ENCODE measurements at places on chromosomes 2 and 18. TPM values are rescaled to one million over a fixed set of nuclear protein-coding genes. Genes with fewer than 3 reads are reported as not detected.

DNA sequence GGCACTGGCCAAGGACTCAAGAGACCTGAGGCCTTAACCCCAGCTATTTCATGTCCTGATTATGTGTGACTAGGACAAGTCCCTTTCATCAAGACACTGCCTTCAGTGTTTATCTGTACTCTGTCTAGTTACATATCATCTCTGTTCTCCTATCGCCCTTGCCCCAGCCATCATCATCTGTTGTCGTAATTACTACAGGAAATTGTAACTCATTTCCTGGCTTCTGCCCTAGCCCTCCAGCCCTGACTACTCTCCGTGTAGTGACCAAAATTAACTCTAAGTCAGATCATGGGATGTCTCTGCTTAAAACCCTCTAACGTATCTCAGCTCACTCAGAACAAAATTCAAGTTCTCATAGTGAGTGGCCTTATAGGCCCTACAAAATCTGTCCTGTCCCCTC, 49.3 kb upstream of the LAPTM4A start:
- DNase-seq, result no peak

DNA sequence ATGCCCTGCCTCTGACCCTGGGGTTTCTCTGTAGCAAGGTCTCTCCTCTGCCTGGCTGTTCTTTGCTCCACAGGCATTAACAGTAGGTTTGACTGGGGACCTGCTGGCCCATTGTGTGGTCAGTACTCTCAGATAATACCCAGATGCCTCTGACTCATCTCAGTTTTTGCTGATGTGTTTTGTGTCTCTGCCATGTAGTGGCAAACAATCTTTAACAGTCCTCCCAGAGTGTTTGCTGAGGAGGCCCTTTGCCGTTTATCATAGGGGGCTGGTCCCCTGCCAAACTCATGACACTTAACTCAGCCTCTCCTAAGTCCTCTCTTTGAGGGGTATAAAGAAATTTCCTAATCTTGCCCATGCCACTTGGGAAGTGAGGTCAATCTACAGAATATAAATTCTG, 793.7 kb upstream of the FANCL start:
- no peak for DNase-seq

TMEM150A gene
- total RNA-seq, result 2.4 TPM

GRCh38 chr2:209619782-209620181, 151.8 kb upstream of the UNC80 start:
- DNase-seq, result no peak

GRCh38 chr2:172252154-172252553, 149.5 kb upstream of the DLX2 start:
- DNase-seq, result no peak

MAP2 gene
- 0.21 TPM for total RNA-seq

RAB31 gene
- total RNA-seq, result 0.78 TPM

TNFRSF11A gene
- total RNA-seq, result 2.7 TPM

- no peak for DNase-seq
Observed at GRCh38 chr2:114550364-114550763, 107.9 kb downstream of the DPP10 start.

DNA sequence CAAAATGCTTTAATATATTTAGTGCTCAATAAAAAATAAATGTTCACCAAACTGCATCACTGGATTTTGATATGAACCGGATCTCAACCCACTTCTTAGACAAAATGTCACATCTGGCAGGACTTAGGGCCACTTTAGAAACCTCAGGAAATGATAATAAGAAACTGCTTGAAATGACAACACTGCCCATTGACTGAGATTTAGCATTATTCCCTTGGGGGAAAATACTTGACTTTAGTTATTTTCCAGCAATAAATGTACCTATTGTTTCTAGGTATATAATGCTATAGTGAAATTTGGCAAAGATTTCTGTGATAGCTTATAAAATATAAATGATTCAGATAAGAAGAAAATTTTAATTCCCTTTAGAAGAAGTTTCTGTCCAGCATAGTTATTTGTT, 195.1 kb downstream of the ICOS start:
- no peak for DNase-seq

Data from activated naive CD8-positive, alpha-beta T cell treated with anti-CD3 and anti-CD28 coated beads for 36 hours (primary cell).